ENCODE measurements at places on chromosomes 11 and 22.

GRCh38 chr11:82898241-82898640 is 2.0 kb downstream of the PRCP start:
- DNase-seq: no peak

DNA sequence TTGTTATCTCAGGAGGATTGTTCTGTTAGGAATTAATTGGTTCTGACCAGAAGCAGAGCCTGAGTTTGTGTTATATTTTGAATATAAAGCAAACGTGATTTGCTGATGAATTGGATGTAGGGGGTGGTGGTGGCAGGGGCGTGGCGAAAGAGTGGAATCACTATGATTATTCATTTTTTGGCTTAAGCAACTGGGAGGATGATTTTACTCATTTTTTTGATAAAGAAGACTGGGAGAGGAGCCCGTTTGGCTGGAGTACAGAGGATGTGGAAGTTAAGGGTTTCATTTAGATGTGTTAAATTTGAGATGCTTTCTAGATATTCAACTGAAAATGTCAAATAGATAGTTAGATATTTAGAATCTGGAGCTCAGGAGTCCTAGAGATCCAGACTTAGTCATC is 83.4 kb upstream of the MYO18B start:
- no peak for DNase-seq

GRCh38 chr22:24134090-24134846 is 47.0 kb upstream of the SUSD2 start:
- DNase-seq: no peak

- DNase-seq: no peak
Observed at GRCh38 chr22:24405631-24406321, 21.6 kb upstream of the ADORA2A start.

DNA sequence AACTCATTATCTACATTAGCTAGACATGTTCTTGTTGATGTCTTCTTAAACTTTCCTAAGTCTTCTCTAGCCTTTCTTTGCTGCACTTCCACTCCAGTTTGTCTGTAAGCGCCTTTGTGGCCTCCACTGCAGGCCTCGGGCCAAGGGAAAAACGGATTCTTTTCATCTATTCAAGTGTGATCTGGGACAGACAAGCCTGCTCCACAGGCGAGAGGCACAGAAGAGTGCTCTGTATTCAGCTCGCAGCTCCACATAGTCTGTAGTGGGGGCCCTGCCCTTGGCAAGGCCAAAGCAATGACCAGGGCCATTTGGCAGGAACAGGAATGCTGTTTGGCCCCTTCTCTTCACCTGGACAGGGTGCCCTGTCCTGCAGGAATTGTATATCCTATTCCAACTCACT is 84.1 kb upstream of the BARX2 start:
- DNase-seq: no peak

DNA sequence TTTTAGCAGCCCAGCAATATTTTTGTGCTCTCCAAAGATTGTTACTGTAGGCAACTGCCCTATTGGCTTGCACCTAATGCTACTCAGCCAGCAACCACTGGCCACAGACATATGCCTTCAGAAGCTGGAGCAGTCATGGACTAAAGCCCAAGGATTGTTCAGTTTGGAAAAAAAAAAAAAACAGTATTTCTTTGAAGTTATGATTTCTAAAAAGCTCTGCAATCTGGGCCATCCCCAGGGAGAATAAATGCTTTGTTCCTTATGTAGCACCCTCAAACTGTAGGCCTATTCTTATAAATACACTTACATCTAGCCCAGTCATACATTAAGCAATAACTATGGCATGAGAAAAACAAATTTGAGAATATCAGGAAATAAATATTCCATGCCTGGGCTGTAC is 2190.5 kb upstream of the RAG2 start:
- no peak for DNase-seq

- DNase-seq: no peak
Observed at GRCh38 chr11:67983951-67984350, 19.9 kb downstream of the UNC93B1 start.

DNA sequence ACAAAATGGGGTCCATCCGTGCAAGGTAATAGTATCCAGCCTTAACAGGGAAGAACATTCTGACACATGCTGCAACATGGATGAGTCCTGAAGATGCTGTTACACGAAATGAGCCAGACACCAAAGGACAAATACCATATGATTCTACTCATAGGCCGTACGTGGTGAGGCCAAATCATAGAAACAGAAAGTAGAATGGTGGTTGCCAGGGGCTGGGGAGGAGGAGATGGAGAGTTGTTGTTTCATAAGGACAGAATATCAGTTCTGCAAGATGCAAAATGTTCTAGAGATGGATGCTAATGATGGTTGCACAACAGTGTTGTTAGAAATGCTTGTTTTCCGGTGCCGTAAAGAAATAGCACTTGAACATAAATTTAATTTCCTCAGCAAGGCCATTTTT is 2.6 kb downstream of the TBX10 start:
- no peak for DNase-seq

DNA sequence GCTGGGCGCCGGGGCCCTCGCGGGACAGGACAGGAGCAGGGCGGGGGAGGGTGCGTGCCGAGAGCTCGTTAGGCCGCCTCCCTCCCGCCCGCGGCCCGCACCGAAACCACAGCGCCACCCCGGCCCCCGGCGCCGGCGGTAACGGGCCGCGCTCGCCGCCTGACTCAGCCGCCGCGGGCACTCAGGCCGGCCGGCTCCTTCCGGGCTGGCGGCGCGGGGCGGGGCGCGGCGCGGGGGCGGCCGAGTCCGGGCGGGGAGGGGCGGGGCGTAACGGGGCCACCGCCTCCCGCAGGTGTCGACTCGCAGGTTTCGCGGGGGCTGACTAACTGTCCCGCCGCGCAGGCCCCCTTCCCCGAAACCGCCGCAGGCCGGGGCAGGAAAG is at the start of gene AP5B1:
Gene AP5B1 (minus strand): TSS at position 207 of the 382 bp plus-strand sequence. CDS start 385 bp downstream, outside the sequence.
- DNase-seq: peak; percentile 60

DNA sequence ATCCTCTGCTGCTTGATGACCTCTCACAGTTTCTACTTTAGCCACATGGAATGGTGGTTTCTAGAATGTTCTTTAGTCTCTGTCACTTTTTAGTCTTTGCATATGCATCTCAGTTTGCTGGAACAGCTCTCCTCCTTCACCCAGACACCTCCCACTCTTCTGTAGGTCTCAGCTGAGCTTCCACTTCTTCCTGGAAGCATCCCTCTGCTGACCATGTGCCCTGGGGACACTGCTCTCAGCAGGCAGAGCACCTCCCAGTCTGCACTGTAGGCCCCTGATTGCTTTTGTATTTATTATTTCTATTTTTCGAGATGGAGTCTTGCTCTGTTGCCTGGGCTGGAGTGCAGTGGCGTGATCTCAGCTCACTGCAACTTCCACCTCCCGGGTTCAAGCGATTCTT is 84.0 kb downstream of the GRIK4 start:
- no peak for DNase-seq

Measured in NCI-H146 (cell line).